Fibroblast of skin of right biceps (primary cell): ENCODE measurements at places on chromosomes 5 and 9.

- DNase-seq = peak; percentile 2
Measured at GRCh38 chr5:148268566-148268965, at the start of gene SPINK13. Gene SPINK13, plus strand, starts transcription at chr5:148268794. Its CDS starts 1,279 bp downstream, at chr5:148270073.

DNA sequence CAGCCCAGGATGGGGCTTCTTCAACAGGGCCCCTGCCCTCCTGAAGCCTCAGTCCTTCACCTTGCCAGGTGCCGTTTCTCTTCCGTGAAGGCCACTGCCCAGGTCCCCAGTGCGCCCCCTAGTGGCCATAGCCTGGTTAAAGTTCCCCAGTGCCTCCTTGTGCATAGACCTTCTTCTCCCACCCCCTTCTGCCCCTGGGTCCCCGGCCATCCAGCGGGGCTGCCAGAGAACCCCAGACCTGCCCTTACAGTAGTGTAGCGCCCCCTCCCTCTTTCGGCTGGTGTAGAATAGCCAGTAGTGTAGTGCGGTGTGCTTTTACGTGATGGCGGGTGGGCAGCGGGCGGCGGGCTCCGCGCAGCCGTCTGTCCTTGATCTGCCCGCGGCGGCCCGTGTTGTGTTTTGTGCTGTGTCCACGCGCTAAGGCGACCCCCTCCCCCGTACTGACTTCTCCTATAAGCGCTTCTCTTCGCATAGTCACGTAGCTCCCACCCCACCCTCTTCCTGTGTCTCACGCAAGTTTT is 23.6 kb downstream of the PCDHGC5 start:
- peak; percentile 74 for DNase-seq

GRCh38 chr5:179177711-179178575 is 117.8 kb downstream of the ZNF354C start:
- no peak for DNase-seq

DNA sequence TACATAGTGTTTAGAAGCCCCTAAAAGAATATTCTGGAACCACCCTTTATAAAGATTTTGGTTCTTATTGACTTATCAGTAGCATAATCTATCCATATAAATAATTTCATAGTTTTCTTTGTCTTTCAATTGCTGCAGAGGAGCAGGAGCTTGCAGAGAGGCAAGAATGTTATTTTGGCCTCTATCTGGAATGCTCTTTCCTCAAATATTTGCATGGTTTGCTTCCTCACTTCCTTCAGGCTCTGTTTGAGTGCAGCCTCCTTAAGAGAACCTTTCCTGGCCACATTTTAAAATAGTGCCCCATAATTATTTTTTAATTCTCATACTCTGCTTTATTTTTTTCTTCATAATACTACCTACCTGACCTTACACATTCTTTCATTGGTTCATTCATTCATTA is 1.5 kb downstream of the C5 start:
- DNase-seq = no peak

DNA sequence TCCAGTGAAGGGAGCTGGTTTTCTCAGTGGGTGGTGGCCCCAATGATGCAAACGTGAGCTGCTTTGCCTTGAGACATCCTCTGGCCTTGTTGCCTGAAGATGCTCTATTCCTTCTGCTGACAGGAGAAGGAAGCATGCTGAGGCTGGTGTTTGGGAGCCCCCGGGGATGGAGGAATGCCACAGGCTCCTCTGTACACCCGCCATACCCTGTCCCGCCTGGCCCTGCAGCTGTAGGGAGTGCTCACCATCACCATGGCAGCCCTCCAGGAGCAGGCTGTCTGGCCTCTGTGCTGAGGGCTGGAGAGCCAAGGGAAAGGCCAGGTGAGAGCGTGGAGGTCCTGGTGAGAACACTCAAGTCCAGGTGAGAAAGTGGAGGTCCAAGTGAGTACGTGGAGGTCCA is 134.4 kb downstream of the MRPL36 start:
- DNase-seq = no peak

DNA sequence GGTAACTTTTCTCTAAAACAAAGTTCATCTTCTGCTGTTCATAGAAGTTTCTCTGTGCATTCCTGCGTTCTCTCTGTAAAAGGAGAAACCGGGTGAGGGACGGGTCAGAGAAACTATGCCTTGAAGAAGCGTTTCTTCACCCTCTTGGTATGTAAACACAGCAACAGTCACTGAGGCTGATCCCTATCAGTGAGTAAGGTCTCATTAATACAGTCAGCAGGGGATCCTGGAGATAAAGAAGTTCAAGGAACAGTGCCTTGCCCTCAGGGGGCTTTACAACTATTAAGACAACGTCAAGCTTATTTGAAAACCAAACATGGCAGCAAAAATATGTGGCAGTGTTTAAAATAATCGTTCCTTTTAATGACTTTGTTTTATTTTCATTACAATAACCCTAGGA is 202.9 kb upstream of the IL12B start:
- peak; percentile 54 for DNase-seq

DNA sequence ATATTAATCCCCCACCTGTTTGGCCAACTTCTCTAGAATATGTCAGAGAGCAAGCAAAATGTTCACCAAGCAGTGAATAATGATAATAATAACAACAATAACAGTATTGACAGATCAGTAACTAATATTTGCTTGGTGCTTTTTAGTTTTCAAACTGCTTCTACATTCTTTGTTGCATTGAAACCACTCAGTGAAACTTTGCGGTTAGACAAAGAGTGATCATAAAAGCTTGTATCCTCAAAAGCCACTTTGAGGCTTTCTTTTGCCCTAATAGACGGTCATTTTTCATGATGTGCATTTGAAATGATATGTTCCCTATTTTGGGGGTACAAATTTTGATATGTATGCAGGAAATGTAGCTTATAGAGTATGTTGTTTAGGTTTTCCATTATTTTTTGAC is 43.6 kb upstream of the PTGS1 start:
- no peak for DNase-seq

- DNase-seq = no peak
Measured at GRCh38 chr5:169088028-169088725, 212.8 kb downstream of the SLIT3 start.

GRCh38 chr5:11468334-11469039 is 435.8 kb downstream of the CTNND2 start:
- peak; percentile 48 for DNase-seq

- DNase-seq = no peak
Measured at GRCh38 chr5:173984218-173984617, 4.8 kb upstream of the C5orf47 start.

DNA sequence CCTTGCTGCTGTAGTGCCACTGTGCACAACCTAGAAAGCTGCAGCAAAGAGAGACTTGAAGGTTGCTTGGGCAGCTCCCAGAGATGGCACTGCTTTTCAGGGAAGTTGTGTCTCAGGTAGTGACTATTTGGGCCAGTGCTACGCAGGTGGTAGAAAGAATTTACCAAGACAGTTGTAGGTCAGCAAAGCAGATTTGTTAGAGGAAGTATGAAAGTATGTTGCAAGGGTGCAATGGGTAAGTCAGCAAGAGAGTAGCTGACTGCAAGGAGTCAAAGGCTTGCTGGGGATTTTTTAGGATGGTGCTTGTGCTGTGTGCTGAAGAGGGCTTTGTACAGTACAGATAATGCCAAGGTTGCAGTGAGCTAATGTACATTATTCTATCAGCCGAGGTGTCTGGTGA is 33.5 kb upstream of the SPARC start:
- no peak for DNase-seq

DNA sequence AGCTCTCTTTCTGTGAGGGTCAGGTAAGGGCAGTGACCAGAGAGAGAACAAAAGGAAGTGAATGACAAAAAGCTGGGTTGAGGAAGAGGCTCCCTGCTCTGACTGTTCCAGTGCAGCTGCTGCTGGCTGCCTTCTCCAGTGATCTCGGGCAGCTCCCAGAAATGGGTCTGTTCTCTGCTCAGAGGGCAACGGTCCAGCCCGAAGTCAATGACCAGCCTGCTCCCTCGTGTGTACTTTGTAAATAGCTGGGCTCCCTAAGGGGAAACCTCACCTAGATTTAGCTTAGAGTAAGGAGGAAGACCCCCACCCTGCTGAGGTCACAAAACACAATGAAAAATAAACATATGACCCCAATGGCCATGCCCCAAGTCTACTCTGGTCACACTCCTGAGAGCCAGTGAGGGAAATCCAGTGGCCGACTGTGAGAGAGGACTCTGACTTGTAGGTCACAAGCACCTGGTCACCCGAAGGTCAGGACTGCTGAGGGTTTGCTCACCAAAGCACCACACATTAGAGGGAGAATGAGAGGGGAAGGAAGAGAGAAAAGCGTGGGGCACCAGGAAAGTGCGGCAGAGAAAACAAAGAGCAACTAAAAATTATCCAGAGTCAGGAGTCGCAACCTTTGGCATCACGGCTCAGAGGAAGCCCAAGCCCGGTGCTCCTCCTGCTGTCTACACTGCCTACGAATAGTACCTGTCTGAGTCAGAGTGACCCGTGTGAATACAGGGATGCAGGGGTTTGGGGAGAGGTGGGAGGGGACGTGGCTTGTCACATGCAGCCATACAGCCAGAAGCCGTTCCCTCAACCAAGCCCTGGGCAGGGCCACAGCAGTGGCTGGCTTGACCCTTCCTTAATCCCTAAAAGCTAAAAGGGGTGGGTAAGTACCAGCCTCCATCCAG is 19.8 kb downstream of the NIPAL4 start:
- no peak for DNase-seq

DNA sequence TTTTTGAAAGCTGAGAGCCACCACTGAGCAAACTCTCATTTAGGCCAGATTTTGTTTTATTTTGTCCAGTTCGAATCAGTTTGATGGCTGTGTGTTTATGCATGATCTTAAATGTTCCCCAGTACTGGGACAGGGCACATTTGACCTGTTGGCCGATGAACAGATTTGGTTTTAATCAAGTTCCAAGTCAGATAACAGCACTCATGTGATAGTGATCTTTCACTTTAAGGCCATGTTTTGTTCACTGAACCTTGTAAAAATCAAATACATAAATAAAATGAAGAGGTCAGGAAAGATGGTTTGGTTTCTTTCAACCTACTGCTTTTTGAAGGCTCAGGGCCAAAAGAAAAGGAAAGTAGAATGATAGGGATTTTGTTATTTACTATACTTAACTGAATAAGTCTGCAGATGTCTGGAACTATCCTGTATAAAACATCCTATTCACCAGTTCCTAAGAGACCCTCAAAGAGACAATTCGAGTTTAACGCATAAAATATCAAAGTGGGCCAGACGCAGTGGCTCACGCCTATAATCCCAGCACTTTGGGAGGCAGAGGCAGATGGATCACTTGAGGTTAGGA is 77.2 kb downstream of the PGM5 start:
- no peak for DNase-seq

DNA sequence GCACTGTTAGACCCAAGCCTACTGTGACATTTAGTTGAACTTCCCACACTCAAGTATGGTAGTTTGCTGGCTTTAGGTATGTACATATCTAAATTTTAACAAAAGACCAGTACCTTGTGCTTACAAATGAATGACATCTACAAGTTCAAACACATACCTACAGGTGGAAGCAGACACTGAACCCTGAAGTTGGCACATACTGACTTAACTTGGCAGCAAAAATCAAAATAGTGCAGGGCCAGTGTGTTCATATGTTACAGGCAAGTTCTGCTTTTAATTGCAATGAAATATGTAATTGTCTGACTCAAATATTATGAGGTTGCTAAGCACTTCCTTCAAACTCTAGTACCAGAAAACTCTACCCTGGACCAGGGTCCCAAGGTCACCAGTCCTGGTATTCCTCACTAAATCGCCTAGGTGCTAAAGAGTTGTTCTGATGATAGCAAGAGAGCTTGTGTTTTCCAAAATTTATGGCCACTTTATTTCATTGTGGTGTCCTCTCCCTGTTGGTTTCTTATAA is 77.4 kb downstream of the MEGF10 start:
- no peak for DNase-seq

DNA sequence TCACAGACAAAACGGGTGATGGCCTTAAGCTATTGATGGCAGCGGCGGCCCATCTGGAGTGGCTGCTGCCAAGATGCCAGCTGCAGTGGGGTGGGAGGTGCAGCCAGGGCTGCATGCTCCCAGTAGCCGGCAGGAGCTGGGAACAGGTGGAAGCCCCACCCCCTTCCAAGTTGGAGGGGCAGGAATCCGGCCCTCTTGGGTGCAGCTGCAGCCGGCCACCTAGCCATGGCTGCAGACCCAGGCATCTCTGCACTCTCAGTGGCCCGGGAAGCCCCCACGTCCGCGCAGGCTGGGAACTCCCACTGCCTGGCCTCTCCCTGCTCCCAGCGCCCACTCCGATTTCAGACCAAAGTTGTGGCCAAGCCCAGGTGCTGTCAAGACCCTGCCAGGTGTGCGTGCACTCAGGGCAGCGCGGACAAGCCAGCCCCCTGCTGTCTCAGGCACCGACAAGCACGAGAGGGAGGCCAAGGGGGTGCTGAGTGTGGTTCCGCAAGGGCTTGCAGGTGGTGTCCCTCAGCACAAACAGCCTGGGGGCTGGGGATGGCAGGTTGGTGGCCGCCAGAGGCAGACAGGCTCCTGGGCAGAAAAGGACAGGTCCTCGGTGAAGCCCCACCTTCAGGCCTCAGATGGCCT is 115.1 kb upstream of the TSLP start:
- DNase-seq = no peak

DNA sequence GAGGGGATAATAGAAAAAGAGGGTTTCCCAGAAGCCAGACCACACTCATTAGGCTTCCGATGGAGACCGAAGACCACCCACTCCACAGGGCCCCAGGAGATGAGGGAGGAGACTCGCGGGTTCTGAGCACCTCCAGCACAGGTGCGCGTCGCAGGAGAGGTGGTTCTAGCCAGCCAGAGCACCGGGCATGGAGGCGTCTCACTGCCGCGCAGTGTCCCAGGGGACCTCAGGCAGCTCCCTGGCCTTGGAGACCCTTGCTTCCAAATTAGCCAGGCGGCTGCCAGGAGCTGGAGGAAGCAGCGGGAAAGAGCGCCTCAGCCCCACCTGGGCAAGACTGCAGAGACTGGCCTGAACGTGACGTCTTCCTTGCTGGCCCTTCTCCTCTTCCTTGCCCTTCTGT is 115.4 kb upstream of the FBXL7 start:
- no peak for DNase-seq

- no peak for DNase-seq
Measured at GRCh38 chr5:112687306-112687705, 50.4 kb upstream of the APC start.

- no peak for DNase-seq
Measured at GRCh38 chr9:85559526-85559925, 182.2 kb downstream of the AGTPBP1 start.

DNA sequence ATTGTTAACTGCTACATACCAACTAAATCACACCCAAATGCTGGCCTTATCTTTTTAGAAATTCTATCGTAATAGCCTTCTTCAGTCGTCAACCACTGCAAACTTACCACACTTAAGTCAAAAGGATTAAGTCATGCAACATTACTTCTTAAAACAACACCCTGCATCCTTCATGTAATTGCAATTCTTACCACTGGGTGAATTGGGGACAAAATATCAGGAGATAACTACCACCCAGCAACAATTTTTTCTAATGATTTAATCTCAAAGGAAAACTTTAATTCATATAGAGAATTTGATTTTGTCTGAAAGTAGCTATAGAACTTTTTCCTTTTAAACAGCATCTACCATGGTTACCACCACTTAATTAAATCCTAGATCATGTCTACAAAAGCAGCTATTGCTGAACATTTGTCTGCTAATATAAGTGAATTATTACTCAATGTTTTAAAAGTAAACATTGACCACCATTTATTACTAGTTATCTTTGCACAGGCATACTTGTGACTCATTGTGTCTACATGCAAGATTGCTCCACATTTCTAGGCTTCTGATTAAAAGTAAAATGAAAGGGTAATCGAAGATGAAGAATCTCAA is 10.5 kb downstream of the MLLT3 start:
- DNase-seq = peak; percentile 68
